Keratinocyte (primary cell): ENCODE measurements at places on chromosomes 4 and X.
A peak's percentile ranks its signal among the peaks of the same experiment; 100 is the strongest.

- no peak for DNase-seq
These were observed 144.9 kb downstream of the POLA1 start for GRCh38 chrX:24838629-24839028.

GRCh38 chr4:6374575-6374974 lies 97.8 kb downstream of the PPP2R2C start:
- DNase-seq = no peak

DNA sequence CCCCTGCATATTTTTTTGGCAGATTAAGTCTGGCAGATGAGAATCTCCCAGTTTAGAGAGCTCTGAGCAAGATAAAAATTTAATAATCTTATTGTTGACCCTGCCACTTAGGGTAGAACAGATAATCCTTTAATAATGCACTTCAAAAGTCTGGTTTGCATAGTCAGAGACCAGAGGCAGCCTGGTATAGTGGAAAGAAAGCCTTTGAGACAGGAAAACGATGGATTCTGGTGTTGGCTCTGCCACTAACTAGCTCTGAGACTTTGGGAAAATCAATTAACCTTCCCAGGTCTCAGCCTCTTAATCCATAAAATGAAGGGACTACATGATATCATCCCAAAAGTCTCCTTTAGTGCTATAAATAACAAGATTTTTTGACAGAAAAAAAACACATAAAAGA lies 824.5 kb downstream of the STIM2 start:
- DNase-seq = no peak

DNA sequence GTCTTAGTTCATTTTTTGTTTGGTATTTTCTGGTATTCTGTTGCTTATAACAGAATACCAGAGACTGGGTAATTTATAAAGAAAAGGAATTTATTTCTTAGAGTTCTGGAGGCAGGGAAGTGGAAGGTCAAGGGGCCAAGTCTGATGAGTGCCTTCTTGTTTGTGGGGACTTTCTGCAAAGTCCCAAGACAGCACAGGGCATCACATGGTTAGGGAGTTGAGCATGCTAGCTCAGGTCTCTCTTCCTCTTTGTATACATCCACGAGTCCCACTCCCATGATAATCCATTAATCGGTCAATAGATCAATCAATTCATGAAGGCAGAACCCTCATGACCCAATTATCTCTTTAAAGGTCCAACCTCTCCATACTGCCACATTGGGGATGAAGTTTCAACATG lies 31.1 kb downstream of the IL13RA1 start:
- DNase-seq = no peak

- peak; percentile 56 for DNase-seq
These were observed 230.0 kb downstream of the CAMK2D start for GRCh38 chr4:113531572-113531971.

- DNase-seq = no peak
These were observed 591.4 kb upstream of the PCDH10 start for GRCh38 chr4:132557660-132558059.

- DNase-seq = no peak
These were observed 61.8 kb downstream of the ATXN3L start for GRCh38 chrX:13258052-13258444.
